ENCODE measurements at places on chromosomes 4 and X.

DNA sequence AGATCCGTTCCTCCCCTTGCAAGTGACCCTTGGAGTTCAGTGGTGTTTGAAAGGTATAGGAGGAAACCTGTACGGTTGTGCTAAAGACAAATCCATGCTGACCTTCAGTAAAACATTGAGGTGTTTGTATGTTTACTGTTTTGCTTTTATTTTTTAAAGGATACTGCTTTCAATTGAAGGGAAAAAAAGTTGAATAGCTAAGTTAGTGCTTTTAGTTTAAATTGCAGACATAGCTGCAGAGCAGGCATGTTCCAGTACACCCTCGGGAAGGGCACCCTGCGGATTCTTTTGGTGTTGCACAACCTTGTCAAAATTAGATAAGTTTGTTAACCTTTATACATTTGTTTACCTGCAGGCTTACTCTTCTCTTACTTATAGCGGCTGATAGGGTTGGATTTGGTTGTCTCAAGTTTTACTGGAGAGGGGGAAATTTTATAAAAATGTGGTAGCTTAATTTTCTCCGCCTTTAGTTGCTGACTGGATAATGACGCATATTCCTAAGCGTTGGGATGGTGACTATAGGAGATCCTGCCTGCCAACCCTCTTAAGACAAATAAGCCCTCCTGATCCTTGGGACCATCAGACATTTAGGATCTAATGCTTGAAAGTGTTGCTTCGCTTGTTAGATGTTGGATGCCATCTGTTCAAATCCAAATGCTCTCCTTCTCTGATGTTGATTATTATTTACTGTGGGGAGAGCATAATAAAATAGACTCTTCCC is 2.0 kb downstream of the RAPGEF2 start:
- DNase-seq = peak; percentile 74

GRCh38 chr4:6575503-6576240 is 683 bp downstream of the MAN2B2 start:
- DNase-seq = no peak

- no peak for DNase-seq
Measured at GRCh38 chrX:106177106-106177981, 9.2 kb downstream of the PWWP3B start.

DNA sequence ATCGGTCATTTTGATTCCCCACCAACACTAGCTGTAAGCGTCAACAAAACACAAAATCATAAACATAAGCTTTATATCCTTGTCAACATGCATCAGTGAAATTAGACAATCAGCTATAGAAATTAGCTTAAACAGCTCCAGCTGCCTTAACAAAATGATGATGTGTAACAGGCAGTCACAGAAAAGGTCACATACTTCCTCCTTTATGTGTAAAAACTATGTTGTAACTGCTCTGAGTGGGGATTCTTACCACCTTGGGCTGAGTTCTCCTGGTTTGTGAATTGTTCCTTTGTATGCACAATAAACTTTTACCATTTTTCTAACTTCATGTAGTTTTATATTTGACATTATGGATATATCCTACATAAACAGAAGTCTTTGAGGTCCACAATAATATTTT is 73.9 kb upstream of the MAP9 start:
- DNase-seq = no peak

DNA sequence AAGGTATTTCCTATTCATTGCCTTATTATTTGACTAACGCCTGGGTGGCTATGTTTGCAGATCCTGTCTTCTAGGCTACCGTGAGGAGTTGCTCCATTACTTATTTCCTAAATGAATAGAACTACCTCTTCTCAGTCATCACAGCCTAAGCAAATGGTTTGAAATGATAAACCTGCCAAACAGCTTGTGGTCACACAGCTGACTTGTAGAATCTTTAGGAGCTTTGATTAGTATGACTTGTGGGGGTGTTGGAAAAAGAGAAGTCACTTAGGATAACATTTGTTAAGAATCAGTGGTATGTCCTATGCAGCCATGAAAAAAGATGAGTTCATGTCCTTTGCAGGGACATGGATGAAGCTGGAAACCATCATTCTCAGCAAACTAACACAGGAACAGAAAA is 169.3 kb downstream of the PPARGC1A start:
- no peak for DNase-seq

DNA sequence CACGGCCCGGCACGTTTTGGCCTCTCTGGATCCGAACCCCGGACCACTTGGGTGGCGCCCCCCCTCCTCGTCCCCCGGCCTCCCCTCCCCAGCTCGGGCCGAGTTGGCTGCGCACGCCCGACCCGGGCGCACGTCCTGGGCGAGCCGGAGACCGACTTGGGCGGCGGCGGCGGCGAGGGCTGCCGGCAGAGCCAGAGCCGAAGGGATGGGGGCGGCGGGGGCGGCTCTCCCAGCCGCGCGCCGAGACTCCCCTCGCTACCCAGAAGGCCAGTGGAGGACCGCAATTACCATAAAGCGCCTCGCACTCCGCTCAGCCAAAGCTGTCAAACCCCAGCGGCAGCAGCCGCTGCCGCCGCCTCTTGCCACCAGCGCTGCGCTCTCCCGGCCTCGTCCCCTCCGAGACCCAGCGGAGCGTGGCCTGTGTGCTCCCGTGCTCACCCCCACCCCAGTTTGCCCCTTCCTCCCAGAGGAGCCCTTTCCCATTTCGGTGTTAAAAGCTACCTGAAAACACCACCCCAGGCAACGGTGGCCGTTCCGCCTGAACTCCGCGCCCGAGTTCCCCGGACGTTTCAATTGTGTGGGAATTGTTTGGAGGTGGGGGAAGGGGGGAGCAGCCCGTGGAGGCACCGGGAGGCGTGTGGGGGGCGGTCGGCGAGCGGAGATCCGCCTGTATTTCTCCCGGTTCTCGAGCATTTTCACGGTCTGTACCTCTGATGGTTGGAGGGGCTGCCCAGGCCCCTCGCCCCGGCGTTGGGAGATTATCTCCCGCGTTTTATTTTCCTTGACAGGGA is 701 bp upstream of the BCOR start:
- DNase-seq = peak; percentile 40

GRCh38 chrX:46634577-46634976 is 61.0 kb downstream of the CHST7 start:
- no peak for DNase-seq

GRCh38 chr4:70062000-70062399 is 11.8 kb downstream of the HTN1 start:
- no peak for DNase-seq

DNA sequence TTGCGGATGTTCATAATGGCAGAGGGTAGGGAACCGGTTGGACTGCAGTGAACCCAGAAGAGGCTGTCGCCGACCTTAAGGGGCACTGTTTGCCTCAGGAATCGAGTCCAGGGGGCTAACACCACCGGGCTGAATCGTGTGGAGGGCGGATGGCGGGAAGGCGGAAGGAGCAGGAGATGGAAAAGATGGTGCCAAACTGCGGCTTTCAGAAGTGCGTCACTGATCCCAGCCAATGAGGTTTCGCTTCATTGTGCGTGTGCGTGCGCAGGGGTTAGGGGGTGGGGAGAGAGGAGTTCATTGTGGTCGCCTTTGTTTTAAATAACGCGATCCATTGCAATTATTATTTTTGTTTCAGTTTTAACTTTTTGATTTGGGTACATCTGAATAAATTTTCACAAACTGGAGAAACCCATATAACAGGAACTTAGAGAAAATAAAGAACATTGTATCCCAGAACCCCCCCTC is at the start of gene NAA11:
NAA11 (minus strand) TSS at position 198 of the 465 bp plus-strand sequence; CDS start at position 14, 184 bp downstream.
- DNase-seq = no peak

GRCh38 chrX:20431486-20431885 is 164.8 kb upstream of the RPS6KA3 start:
- no peak for DNase-seq

GRCh38 chr4:106051514-106051913 is 156.2 kb downstream of the NPNT start:
- DNase-seq = no peak

- no peak for DNase-seq
Measured at GRCh38 chr4:150038335-150039076, 39.7 kb upstream of the DCLK2 start.

DNA sequence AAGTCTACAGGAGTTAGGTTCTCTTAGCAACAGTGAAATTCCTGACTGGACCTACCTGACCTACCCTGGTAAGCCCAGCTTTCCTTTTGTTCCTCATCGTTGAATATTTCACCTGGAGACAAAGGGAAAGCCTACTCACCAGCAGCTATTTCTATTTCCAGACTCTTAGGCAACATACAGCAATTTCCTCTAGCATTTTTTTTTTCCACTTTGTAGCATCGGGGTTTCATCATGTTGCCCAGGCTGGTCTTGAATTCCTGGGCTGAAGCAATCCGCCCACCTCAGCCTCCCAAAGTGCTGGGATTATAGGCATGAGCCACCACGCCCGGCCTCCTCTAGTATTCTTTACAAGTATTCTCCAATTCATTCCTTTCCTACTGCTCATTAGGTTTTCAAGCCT is 6.8 kb upstream of the S100G start:
- DNase-seq = no peak
